Testis (tissue), 5 donors: ENCODE measurements at places on chromosomes 6 and 20. TPM values are rescaled to one million over a fixed set of nuclear protein-coding genes. Genes with fewer than 3 reads are reported as not detected.

The CGAS gene
- 1.9 TPM for total RNA-seq

GRCh38 chr6:157221817-157222175 lies 101.5 kb downstream of the TMEM242 start:
- no peak for DNase-seq

The STAU1 gene
- 85.0 TPM for total RNA-seq

The VEGFA gene
- 6.1 TPM for total RNA-seq

DNA sequence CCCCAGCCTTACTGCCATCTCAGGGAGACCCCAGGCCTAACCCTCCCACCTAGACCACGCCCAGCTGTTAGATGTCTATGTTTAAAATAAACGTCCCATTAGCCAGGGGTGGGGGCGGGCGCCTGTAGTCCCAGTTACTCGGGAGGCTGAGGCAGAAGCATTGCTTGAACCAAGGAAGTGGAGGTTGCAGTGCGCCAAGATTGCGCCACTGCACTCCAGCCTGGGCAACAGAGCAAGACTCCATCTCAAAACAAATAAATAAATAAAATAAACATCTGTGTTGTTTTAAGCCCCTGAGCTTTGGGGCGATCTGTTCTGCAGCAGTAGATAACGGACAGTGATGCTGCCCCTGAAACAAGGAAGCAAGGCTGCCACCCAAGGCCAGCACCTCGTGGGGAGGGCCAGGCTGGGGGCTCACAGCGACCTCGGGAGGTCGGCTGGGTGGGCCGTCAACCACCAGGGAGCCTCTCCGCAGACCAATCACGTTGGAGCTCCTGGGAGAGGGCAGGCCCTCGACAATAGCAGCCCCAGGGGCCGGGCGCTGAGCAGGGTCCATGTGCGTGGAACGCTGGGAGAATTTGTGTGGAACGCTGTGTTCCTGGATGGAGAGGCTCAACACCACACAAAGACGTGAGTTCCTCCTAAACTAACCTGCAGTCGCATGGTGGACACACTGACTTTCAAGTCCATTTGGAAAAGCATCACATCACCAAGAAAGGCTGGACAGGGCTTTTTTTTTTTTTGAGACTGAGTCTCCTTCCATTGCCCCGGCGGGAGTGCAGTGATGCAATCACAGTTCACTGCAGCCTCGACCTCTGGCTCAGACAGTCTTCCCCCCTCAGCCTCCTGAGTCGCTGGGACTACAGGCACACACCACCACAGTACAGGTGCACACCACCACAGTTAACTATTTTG lies 1.0 kb upstream of the HELZ2 start:
- no peak for DNase-seq

DNA sequence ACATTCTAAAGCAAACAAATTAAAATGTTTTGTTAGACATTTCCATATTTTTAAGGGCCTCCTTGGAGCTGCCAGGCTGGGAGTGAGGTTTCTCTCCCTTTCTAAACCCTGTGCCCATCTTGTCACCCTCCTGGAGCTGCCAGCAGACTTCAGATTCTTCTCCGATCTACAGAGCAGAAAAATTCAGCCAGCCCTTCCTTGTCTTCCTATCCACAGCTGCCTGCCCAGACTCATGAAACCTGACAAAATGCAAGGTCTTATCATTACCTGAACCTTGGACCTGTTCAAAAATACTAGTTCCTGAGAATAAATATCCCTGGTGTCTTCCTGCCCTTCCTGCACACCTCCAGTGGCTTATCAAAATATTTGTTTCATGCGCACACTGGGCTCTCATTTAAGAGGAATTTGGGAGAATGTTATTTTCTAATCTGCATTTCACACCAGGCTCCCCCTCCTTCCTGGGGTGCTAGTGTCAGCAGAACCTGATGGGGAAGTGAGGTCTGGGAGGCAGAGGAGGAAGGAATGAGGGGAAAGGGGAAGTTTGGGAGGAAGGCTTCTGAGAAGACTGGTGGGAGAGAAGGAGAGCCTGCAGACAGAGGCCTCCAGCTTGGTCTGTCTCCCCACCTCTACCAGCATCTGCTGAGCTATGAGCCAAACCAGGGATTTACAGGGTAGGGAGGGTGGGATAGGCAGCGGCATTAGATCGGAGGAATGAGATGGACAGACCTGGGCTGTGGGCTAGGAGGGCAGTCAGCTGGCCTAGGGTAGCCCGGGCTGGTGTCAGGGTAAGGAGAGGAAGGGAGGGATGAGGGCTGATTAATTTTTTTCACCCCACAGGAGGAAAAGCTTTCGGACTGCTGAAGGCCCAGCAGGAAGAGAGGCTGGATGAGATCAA lies at the start of gene AIF1:
Gene AIF1 (plus strand): TSS at position 551 of the 895 bp plus-strand sequence. CDS start 96 bp downstream, at position 647.
- DNase-seq, result no peak

- DNase-seq, result peak; percentile 89
Observed at GRCh38 chr20:23050847-23051627, 1.6 kb upstream of the THBD start.

GRCh38 chr20:45235995-45236394 lies 14.8 kb downstream of the SEMG2 start:
- DNase-seq, result peak; percentile 23

The PLCG1 gene
- 184 TPM for total RNA-seq

- DNase-seq, result no peak
Observed at GRCh38 chr6:151461673-151462072, 9.7 kb upstream of the RMND1 start.

DNA sequence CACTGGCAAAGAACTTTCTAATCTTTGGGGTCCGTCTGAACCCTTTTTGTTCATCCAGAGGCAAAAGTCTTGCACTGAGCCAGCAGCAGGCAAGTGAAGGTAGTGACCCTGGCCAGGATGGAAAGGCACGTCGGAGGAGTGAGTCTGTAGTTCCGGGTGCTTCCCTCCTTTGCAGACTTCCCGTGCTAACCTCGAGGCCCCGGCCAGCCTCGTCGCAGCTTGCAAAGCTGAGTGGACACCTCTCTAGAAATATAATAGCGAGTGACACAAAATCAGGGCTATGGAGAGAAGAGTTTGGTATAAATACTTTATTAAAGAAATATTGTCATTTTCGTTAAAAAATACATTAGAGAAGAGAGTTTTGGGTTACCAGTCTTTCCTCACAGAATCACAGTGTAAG lies 9.9 kb downstream of the PSMG4 start:
- DNase-seq, result no peak
